ENCODE measurements at places on chromosomes 2 and 18.

- DNase-seq: no peak
Measured at GRCh38 chr18:36307513-36307912, 10.0 kb downstream of the FHOD3 start.

- DNase-seq: no peak
Measured at GRCh38 chr2:203802342-203803052, 65.1 kb upstream of the CTLA4 start.

DNA sequence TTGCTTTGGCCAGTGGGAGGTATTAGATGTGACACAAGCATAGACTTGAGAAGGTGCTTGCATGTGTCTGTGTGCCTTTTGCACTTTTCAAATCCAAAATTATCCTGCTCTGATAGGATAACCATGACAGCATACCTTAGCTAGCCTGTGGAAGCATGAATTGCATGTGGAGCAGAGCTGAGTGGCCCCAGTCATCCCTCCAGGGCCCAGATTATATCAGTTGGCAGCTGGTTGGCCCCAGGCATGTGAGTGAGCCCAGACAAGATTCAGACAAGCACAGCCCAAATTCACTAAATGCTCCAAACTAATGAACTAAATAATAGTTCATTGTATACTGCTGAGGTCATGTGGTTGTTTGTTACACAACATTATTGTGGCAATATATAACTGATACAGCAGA, 18.8 kb downstream of the TACR1 start:
- no peak for DNase-seq

DNA sequence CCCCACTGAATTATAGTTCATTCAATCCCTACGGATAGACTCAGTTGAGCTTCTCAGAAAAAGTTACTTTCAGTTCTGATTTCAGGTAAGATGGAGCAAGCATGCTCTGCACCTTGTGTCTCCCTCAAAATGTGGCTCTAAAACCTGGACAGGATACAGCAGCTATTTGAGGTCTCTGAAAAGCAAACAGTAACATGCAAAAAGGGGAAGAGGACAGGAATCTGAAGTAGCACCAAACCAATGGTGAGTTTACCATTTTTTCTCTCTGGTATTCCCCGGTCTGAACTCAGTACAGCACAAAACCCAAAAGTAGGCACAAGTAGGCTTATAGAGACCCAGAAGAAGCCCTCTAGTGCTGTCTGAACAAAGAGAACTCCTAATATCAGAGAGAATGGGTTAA, 34.1 kb downstream of the LANCL1 start:
- DNase-seq: no peak

- no peak for DNase-seq
Measured at GRCh38 chr18:57797209-57797651, 5.9 kb downstream of the ATP8B1 start.

- DNase-seq: no peak
Measured at GRCh38 chr2:232901736-232902578, 31.9 kb downstream of the SNORC start.

DNA sequence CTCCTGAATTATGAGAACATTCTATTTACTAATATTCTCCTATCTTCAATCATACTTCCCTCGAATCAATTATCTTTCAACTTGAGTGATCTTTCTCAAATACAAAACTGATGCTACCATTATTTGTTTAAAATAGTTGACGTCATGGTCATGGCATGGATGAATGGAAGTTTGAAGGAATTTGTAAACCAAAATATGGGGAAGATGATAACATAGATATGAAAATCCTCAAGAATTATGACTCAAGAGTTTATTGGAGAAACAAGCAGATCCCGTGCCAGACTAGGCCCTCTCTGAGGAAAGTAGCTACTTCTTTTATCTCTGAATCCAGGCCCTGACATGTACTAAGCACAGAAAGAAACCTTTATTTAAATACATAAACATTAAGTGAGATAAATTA, 270.4 kb upstream of the MC4R start:
- no peak for DNase-seq

DNA sequence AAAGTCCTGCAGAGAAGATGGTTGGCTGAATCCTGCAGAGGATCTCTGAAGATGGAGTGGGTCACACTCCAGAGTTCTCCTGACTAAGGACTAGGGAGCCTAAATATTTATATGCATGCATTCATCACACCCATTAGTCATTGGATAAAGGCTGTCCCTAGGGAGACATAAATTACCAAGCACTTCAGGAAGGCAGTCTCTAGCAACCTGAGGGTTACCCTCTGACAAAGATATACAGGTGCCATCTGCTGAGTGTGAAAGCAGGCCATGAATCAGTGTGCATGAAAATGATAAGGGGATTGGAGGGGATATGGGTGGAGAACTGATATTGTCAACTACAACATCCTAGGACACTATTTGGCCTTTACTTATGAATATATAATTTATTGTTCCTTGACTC, 294.8 kb upstream of the DDX18 start:
- no peak for DNase-seq

DNA sequence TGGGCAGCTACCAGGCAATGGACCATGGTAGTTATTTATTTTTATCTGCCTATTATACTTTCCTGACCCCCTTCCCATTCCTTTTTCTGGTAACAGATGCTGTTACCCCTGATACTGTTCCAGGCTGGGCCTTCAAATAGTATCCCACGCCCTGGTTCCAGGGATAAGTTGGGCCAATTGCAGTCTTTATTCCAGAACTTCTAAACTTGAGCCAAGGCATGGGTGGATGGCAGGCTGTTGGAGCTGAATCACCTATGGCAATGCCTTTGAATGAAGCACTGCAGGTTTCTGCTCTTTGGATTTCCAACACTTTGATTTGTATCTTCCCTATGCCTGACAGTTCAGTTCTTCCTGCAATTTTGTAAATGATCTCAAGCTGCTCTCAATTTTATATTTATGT, 99.2 kb upstream of the LHCGR start:
- no peak for DNase-seq

DNA sequence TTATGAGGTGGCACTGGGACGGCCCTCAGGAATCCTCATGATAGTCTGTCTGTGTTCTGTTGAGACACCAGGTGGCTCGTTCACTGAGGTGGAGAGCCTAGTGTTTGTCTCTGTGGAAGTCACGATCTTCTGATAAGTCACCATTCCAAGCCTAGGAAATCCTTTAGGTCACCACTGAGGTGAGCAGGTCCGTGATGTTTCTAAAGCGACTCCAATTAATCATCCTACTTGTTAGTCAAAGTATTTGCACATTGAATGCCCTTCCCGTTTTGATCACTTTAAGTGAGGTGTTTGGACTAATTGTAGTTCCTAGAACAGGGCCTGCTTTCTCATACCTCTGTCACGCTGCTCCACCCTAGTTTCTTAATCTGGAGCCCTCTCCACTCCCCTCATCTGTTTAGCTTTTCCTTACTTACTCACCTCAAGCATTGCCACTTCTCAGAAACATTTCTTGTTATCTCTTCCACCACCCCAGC, 28.0 kb upstream of the DSG3 start:
- DNase-seq: no peak

GRCh38 chr18:40546875-40547274, 1408.2 kb upstream of the PIK3C3 start:
- DNase-seq: no peak

DNA sequence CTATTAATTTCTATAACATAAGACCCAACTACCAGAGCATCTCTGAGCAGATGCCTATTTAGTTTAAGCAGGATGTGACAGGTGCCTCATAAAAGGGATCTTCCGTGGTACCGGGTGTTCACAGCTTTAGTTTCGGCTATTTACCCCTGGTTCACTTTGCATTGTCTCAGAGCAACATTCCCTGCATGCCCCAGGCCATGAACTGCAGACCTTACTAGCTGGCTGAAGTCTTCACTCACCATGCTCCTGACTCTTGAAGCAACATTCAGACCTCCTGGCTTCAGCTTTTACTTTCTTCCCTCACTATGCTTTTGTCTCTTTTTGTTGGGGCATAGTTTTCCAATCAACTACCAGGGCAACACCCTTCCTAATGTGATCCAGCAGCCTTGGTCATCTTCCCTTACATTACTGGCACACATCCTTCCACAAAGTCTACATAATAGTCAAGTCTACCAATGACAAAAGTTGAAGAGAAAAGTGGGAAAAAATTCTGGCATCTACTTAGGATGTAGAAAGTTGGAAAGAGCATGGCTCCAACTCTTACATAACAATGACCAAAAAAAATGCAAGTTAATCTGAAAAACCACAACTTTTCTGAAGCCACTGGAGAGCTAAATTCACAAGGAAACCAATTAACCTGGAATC, 99.2 kb downstream of the SESTD1 start:
- DNase-seq: no peak

- no peak for DNase-seq
Measured at GRCh38 chr2:67965246-67965645, 97.6 kb downstream of the C1D start.

GRCh38 chr18:67035026-67035425, 431.1 kb upstream of the CDH19 start:
- no peak for DNase-seq

DNA sequence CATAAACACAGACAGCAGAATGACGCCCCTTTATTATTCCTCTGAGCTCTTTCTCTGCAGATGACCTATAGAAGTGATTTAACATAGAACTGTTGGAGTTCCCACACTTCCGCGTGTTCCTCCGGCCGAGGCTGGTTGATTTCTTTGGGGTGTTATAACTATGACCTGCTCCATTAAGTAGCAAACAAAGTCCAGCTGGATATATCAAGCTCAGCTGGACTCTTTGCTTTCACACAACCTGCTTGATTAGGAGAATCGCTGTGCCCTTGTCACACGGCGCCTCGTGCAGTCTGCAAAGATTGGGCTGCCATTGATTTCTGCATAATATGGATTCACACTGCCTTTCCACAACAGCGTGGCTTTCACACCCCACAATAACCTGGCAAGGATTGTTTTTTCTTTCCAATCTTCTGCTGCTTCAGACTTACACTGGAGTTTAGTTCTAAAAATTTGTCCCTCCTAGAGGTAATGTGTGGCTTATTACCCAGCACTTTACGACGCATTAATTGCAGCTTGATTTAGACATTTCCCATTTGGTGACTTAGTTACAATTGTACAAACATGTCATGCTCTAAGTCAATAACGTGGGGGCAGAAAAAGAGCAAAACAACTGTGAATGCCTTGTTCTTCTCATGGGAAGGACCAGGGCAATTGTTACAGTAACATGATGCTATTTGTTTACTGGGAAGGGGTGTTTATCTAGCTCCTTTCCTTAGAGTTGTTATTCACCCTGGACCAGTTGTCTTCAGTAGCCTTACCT, 485.7 kb downstream of the TXNL1 start:
- no peak for DNase-seq

DNA sequence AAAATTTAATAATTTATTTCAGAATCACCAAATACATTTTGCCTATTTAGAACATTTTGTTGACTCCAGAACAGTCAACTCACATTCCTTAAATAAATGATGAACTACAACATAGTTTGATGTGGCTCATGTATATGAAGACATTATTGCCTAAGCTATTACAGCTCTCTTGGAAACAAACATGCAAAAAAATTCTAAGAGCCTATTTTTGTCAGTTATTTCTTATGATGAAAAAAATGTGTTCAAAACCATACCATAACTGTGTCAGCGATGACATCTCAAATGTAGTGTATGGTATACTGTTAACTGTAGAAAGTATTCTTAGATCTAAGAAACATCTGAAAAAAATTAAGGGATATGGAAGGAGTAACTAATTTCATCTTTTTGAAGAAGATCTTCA, 6.3 kb upstream of the EMILIN2 start:
- DNase-seq: no peak

GRCh38 chr2:213958086-213958485, 452.8 kb upstream of the VWC2L start:
- no peak for DNase-seq

DNA sequence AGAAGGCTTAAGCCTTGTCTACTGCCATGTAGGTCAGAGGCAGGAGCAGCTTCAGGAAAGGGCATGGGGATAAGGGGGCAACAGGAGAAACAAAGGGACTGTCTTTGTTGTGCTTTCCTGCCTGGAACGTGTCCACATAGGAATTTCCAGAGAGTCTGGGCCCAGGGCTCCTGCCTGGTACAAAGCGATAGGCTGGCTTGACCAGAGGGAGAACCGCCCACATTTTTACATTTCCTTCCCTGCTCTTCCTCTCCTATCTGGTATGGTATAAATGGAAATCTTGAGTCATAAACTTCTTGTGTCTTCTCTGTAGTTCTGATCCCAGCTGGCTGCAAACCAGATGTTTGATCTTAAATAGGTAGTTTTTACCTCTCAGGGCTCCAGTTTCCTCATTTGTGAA, 414.8 kb downstream of the HRH4 start:
- DNase-seq: no peak

GRCh38 chr2:121648206-121649148, 785 bp downstream of the CLASP1 start:
- DNase-seq: peak; percentile 21

DNA sequence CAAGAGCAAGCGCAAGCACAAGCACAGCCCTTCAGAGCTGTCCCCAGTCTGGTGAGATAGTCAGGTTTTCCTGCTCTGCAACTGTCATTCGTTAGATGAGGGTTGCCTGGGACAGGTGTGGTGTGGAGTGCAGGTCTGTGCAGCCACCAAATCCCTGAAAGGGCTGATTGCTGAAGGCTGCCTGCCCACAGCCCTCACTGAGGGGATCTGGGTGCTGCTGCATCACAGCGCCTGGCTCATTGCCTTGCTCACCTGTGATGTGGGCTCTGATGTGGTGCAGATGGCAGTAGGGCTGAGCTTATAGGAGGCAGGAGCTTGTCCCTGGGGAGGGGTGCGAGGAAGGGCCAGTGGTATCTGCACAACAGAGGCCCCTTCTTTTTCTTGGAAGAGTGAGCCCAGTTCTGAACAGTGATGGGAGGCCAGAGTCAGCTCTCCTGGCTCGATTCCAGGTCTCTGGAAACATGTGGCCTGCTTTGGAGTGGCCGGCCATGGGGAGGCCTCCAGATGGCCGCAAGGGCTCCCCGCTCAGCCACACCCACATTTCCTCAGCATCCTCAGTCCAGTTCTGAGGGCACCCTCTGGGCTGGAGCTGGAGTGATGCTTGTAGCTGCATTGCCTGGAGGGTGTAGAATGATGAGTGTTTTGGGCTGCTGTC, 11.4 kb downstream of the UBE2F start:
- DNase-seq: peak; percentile 83

All from BE2C (cell line).